Type B pancreatic cell (in vitro differentiated cells): ENCODE measurements at places on chromosomes 1 and 21. TPM values are rescaled to one million over a fixed set of nuclear protein-coding genes. Genes with fewer than 3 reads are reported as not detected.

ZNF124 gene
- 55.1 and 134 TPM in 2 replicates for total RNA-seq

- DNase-seq: no peak
These were observed 22.9 kb upstream of the MOB3C start for GRCh38 chr1:46639547-46639946.

- DNase-seq: no peak
These were observed 470 bp downstream of the TNR start for GRCh38 chr1:175742790-175743459.

- DNase-seq: no peak
These were observed 128.7 kb upstream of the VAMP3 start for GRCh38 chr1:7642418-7642704.

SHE gene
- 0.17 and 0.27 TPM in 2 replicates for total RNA-seq

GRCh38 chr1:153347856-153348255 is 785 bp downstream of the PGLYRP4 start:
- peak; percentile 29 for DNase-seq

- no peak for DNase-seq
These were observed at the start of gene CD244 for GRCh38 chr1:160862203-160863060. Gene CD244, minus strand, starts transcription at chr1:160862887. Its CDS starts 210 bp downstream, at chr1:160862677.

GRCh38 chr21:39612233-39613040 is at the start of gene B3GALT5:
Gene B3GALT5, plus strand, starts transcription at chr21:39612940. Its CDS starts 47,620 bp downstream, at chr21:39660560.
- peak; percentile 78 for DNase-seq

WNT2B gene
- total RNA-seq: 2.7 and 41.0 TPM in 2 replicates

TENT5C gene
- 12.9 and 13.8 TPM in 2 replicates for total RNA-seq

DNA sequence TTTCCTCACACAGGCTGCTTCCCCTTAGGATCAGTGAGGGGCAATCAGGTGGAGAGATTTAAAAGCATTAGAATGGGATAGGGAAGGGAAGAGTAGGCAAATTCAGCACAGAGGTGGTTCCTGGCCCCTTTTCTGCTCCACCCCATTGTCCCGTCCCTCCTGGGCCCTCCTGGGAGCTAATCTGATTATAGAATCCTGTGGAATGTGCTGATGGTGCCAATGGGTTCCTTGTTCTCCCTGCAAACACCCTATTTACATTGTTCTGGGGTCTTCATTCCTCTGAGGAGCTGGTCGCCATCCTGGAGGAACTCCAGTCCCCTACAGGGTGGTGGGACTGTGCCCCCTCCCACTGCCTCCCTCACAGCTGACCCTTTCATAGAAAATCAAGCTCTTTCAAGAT is 34.4 kb upstream of the LRP8 start:
- DNase-seq: peak; percentile 54

AKR7A3 gene
- 1.3 and 4.6 TPM in 2 replicates for total RNA-seq

KRTAP19-3 gene
- not detected in 2 replicates for total RNA-seq

- no peak for DNase-seq
These were observed 160.5 kb downstream of the CDC7 start for GRCh38 chr1:91661121-91661520.

MATN1 gene
- total RNA-seq: 0.24 and 0.40 TPM in 2 replicates

DNA sequence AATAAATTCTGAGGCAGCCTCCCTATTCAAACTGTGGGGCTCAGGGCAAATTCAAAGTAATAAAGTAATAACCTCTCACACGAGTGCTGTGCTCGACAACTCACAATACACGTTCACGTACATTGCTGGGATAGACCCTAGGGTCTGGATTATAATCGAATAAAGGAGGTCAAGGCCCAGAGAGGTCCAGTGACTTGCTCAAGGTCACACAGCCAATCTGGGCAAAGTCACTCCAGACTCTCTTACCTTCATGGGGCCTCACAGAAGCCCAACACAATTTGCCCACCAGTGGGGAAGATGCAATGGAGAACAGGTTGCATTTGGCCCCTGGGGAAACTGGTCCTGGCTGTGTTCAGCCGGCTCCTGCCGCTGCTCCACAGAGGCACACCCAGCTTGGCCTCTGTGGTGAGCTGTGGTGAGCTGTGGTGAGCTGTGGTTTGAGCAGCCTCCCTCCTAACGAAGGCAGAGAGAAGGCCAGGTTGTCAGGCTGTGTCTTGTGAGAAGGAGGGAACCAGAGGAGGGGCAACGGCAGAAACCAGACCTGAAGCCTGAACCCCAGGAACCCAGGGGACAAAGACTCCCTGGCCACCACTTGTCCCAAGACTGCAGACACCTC is 35.1 kb downstream of the NUAK2 start:
- no peak for DNase-seq

TEDDM1 gene
- total RNA-seq: not detected in 2 replicates

- DNase-seq: no peak
These were observed 17.6 kb downstream of the CTPS1 start for GRCh38 chr1:40997096-40997495.

DNA sequence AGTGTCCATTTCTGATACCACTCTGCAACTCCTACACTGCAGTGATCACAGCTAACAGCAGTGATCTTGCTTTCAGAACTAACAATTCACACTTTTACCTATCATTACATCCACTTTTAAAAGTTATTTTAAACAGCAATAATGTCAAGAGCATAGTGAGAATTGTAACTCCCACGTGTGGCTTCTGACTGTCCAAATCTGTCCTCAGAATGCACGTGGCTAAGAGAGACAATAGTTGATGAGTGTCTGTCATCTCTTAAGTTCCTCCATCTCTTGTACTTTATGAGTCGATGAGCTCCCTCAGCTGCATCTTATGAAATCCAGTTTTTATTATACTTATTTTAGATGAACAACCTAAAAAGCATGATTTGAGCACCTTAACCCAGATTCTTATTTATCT is 16.5 kb upstream of the CFHR5 start:
- DNase-seq: no peak

FALEC gene
- total RNA-seq: 0.55 and 0.80 TPM in 2 replicates

- no peak for DNase-seq
These were observed 304.8 kb downstream of the USP25 start for GRCh38 chr21:16034446-16035190.

- no peak for DNase-seq
These were observed 115.2 kb downstream of the TGFBR3 start for GRCh38 chr1:91770667-91771268.

GRCh38 chr1:214637125-214637524 is 34.1 kb downstream of the CENPF start:
- no peak for DNase-seq

TSPEAR gene
- 0.34 and 0.59 TPM in 2 replicates for total RNA-seq

DNA sequence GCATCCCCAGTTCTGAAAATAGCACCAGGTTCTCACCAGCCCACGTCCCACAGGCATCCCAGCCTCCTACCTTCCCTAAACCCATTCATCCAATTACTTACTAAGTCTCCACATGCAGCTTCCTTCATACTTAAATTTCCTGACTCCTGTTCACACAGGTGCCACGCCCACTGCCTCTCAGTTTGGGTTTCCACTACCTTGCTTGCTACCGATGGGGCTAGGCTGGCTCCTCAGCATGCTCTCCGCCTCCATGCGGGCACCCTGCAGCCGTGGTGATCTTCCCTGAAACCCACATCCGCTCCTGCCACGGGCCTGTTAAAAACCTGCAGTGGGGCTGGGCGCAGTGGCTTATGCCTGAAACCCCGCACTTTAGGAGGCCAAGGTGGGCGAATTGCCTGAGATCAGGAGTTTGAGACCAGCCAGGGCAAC is 70.4 kb upstream of the ANGPTL1 start:
- DNase-seq: no peak

DNA sequence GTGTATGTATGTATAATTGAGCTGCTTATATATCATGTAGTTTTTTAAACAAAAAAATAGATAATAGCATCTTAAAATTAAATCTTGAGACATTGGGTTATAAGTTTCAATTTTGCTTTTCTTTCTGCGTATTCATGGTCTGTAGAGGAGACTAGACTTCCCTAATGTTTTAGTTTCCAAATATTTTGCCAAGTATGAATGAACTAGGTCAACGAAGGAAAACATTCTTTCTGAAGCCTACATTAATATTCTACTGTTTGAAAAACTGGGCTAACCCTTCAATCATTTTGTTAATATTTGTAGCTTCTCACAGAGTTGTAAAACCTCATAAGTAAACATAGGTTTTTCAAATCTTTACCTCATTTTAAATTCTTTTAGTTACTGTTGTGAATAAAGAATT is 592.7 kb downstream of the USP25 start:
- DNase-seq: no peak

GRCh38 chr1:6984536-6984935 is 199.3 kb downstream of the CAMTA1 start:
- no peak for DNase-seq

- no peak for DNase-seq
These were observed 981.9 kb downstream of the ADGRL2 start for GRCh38 chr1:82782599-82782998.

FOXD2 gene
- 0.64 and 4.9 TPM in 2 replicates for total RNA-seq

KCNJ15 gene
- total RNA-seq: 3.9 and 4.9 TPM in 2 replicates

DNA sequence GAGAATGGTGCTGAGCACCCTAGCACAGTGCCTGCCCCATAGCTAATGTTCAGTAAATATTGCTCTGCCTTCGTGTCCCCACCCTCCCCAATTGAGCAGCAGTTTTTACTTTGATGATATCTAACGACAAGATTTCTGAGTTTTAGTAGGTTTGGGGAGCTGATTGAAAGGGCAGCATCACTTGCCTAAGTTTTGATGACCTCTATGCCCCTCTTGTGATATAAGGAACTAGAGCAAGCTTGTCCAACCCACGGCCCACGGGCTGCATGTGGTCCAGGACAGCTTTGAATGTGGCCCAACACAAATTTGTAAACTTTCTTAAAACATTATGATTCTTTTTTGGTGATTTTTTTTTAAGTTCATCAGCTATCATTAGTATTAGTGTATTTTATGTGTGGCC is 1.6 kb downstream of the CNIH4 start:
- DNase-seq: no peak

DNA sequence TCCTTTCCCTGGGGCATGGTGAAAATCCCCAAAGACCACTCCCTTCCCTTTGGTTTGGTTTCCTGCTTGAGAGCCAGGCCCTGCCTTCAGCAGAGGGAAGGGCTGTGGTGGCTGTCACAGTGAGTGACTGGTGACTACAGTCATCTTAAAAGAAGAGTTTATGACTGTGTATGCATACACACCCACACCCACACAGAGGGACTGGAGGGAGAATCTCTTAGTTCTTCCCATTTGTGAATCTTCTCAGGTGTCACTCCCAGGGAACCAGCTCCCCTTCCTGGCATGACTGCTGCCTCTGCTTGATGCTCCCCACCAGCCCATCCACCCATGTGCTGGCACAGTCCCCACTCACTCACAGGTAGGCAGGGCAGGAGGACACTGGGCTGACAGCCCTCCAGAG is 3.9 kb upstream of the KCNA2 start:
- no peak for DNase-seq

GRCh38 chr1:117648015-117648414 is 42.2 kb downstream of the TENT5C start:
- no peak for DNase-seq

MPL gene
- total RNA-seq: not detected in 2 replicates

ITLN2 gene
- total RNA-seq: 0.99 and 1.7 TPM in 2 replicates

GRCh38 chr21:34133802-34134201 is 60.4 kb downstream of the MRPS6 start:
- no peak for DNase-seq

TBX19 gene
- 1.3 and 1.6 TPM in 2 replicates for total RNA-seq

- DNase-seq: peak; percentile 96
These were observed at the start of gene SH3GLB1 for GRCh38 chr1:86704458-86704971. Gene SH3GLB1, plus strand, starts transcription at chr1:86704576. Its CDS starts 324 bp downstream, at chr1:86704900.

DNA sequence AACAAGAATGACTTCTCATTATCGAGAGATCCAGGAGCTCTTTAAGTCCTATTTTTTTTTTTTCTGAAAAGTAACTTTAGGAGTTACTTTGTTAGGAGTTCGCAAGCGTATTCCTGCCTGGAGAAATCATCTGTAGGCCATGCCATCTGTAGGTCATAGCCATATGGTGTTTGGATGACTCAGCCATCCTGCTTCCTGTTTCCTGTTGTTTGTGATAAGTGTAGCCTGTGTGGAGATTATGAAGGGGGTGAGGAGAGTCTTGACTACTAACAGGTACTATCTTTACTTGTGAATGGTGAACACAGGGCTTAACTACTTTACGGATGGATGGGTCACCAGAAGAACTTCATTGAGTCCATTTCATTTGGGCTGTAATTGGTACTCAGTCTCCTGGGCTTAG is 327.2 kb downstream of the PTPRU start:
- no peak for DNase-seq

GRCh38 chr21:29233611-29234540 is 64.8 kb upstream of the BACH1 start:
- DNase-seq: no peak

- DNase-seq: no peak
These were observed 176.3 kb upstream of the SGIP1 start for GRCh38 chr1:66357478-66358197.

DNA sequence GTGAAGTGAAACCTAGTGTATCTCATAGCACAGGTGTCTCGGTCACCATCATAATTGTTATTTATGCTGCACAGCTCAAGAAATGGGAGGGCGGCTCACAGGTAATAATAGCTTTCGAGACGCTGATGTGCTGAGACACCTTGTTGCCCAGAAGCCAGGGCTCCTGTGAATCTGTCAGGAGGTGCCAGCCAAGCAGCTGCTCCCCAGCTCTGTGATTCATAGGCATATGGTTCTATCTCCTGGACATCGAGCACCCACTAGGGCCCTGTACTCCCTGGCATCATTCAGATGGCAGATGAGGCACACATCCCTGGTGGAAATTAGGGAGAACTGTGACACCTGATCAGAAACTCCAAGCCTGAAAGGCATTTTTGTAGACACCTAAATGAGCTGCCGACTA is 53.5 kb downstream of the SYT6 start:
- no peak for DNase-seq

CNR2 gene
- total RNA-seq: not detected in 2 replicates
